ENCODE measurements at places on chromosomes 2 and 18.

GRCh38 chr2:112335600-112335999, 60.2 kb downstream of the ZC3H6 start:
- no peak for DNase-seq

GRCh38 chr18:2114765-2115164, 456.5 kb downstream of the METTL4 start:
- no peak for DNase-seq

DNA sequence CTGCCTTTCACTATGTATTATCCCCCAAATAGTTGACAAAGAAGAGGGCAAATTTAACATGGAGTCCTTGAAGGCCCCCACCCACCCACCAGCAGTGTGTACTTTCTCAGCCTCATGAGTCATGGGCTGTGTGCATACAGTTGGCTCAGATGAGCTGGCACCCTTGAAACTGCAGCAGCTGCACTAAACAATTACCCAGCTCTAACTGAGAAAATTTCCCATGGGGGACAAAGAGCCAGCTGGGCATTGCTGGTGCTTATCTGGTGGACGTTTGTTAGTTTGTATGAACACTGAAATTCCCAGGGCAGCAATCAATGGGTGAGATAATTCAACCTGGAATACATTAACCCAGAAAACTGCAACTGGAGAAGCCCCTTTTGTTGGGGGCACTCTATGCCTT, 131.7 kb downstream of the GCA start:
- no peak for DNase-seq

DNA sequence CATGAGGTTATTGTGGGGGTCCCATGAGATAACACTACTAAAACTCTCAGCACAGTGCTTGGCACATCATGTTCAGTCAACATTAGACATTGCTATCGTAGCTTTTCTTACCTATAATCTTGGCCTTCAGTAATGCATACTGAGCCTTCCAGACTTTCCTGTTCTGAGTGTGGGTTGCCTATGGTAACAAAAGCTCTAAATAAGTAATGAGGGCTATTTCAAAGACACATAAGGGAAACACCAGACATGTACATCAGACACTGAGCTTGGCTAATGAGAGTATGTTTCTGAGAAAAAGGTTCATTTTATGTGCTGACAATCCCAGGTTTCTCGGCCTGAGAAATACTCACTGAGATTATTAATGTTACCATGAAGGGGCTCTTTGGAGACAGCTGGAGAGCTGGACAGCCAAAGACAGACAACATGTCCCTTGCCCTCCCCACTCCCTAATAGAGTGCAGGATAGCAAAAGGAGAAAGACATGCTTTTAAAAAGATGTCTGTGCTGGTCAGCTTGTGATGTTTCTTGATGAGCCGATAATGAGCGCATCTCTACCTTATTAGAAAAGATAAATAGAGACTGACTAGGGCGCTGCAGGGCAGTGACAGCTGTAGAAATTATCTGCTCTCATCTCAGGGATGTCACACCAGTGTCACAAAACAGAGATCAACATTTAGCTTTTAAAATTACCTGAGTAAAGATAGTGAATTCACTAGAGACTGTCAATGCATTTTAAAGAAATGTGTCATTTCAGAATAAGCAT, 25.4 kb downstream of the POLE4 start:
- no peak for DNase-seq

Data from activated T-helper 1 cell treated with Interleukin-2 at 50 U/mL for 16 hours (primary cell).